ENCODE measurements at places on chromosomes 1 and 21.

- DNase-seq, result no peak
Measured at GRCh38 chr1:16405441-16405840, 31.8 kb downstream of the SPATA21 start.

DNA sequence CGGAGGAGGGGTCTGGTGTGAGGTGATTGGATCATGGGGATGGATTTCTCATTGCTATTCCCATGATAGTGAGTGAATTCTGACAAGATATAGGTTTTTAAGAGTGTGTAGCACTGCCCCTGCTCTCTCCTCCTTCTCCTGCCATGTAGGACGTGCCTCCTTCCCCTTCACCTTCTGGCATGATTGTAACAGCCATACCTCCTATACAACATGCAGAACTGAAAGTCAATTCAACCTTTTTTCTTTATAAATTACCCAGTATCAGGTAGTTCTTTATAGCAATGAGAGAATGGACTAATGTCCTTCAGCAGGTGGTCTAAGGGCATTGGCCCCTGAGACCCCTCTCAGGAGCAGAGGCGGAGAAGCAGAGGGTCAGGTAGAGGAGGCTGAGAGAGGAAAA lies 168.7 kb upstream of the ETV3 start:
- DNase-seq, result no peak

GRCh38 chr1:164265232-164265631 lies 293.8 kb upstream of the PBX1 start:
- DNase-seq, result no peak

- no peak for DNase-seq
Measured at GRCh38 chr1:227808566-227808965, 6.9 kb upstream of the PRSS38 start.

DNA sequence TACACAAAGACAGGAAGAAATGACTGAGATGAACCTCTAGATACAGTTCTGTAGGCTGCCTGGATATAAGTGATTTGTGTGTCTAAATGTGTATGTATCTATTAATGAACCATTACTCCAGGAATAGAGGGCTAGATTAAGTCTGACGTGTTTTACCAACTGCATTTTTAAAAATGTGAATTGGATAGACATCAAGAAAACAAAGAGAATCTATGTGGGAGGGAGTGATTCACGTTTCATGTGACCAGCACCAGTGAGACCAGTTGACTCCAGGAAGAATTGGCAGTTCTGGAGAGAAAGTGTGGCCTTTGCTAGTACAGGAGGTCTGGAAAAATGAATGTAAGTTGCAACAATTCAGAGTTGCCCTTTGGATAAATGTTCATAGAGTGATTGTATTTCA lies 53.4 kb upstream of the RGS21 start:
- DNase-seq, result no peak

DNA sequence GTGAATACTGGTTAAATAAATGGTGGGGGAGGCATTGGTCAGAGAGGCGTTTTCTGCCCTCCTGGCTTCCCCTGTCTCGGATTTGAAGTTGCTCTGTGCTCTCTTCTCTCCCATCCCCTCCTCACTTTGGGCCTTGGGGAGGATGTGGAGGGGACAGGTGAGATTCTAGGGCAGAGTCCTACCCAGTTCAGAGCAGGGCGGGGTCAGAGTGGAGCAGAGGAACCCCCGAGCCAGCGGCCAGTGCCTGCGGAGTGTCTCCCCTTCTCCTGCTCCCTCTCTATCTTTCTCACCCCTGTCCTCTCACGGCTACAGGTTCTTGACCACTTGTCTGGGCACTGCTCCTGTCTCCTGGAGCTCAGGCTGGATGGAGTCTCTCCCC lies 8.1 kb downstream of the KNCN start:
- DNase-seq, result no peak

DNA sequence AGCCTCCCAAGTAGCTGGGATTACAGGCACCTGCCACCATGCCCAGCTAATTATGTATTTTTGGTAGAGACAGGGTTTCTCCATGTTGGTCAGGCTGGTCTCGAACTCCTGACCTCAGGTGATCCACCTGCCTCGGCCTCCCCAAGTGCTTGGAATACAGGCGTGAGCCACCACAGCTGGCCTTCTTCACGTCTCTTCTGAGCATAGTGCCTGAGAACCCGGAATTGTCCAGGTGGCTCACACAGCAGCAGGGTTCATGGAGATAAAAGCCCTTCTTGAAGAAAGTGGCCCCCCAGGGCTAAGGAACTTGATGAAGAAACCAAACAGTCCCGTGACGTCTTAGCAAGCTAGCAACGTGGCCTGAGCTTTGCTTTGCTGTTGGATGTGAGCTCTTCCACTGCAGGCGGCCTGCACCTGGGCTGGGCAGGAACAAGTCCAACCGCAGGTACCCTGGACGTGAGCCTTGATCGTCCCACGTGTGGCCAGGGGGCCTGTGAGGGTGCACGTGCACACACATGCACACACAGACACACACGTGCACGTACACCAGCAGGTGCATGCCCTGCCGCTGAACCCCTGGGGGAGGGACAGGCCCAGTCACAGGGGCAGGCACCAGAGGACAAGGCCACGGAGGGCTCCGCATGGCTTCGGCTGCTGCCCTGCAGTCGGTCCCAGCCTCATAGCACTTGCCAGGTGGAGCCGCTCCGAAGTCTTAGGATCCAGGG lies 23.4 kb upstream of the TRAPPC10 start:
- DNase-seq, result no peak

GRCh38 chr1:119279456-119280381 lies 88.9 kb upstream of the HAO2 start:
- no peak for DNase-seq

GRCh38 chr21:29007810-29008209 lies 11.3 kb downstream of the RWDD2B start:
- no peak for DNase-seq

GRCh38 chr1:214067397-214067796 lies 79.6 kb downstream of the PROX1 start:
- no peak for DNase-seq

GRCh38 chr1:29626066-29626465 lies 389.7 kb downstream of the PTPRU start:
- no peak for DNase-seq

- DNase-seq, result no peak
Measured at GRCh38 chr1:93619507-93620171, 62.0 kb downstream of the BCAR3 start.

DNA sequence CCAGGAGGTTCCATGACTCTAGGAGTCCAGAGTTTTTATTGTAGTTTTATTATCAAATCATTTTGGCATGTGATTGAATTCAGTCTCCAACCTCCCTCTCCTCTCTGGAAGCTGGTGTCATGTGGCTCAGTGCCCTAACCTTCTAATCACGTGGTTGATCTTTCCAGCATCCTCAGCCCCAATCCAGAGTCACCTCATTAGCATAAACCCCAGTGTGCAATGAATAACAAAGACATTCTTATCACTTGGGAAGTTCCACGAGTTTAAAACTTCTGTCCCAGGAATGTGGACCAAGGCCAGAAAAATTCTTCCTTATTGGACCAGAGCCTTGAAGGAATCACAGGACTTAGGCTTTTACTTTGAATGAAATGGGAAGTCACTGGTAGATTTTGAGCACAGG lies 52.2 kb downstream of the KIRREL1 start:
- DNase-seq, result no peak

GRCh38 chr1:39666772-39667171 lies 5.1 kb downstream of the NT5C1A start:
- no peak for DNase-seq

DNA sequence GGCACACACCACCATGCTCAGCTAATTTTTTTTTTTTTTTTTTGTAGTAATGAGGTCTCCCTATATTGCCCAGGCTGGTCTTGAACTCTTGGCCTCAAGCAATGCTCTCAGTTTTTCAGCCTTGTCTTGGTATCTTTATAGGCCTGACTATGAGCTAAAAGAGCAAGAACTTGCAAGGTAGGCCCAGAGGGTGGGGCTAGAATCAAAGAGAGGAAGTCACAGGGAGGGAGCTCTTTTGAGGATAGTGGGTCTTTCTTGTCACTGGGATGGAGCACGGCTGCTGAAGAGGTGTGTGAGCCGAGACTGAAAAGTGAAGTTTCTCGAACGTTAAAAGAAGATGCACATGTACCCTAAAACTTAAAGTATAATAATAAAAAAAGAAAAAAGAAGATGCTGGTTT lies 260.0 kb upstream of the BEND5 start:
- no peak for DNase-seq

GRCh38 chr1:220967911-220968310 lies 88.7 kb downstream of the HLX start:
- no peak for DNase-seq

DNA sequence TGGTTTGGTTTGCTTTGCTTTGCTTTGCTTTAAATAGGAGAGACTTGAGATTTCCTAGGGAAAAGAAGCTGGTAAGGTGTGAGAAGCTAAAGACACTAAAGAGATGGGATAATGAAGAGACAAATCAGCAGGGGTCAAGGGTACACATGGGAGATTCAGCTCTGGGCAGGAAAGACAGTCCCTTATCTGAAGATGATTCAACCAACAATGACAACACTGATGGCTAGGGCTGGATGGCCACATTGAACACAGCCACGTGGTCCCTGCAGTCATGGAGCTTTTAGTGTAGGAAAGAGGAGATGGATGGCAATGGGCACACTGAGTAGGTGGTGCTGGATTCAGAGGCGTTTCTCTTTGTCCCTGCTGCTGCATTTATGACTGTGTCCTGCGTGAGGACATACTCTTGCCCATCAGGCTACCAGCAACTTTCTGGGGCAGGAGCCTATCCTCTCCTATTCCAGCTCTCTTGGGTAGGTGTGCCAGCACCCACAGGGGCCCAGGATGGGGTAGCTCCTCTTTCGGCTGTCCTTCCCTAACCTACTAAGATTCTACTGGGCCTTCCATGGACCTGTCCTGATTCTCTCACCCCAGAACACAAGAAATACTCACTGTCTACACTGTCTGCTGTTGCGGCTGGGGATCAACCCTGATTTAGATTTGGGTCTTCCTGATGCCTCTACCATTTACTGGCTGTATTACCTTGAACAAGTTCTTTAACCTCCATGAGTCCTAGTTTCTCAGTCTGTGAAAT lies 1.4 kb upstream of the SHISA4 start:
- no peak for DNase-seq
